ENCODE measurements at places on chromosomes 4 and X.

DNA sequence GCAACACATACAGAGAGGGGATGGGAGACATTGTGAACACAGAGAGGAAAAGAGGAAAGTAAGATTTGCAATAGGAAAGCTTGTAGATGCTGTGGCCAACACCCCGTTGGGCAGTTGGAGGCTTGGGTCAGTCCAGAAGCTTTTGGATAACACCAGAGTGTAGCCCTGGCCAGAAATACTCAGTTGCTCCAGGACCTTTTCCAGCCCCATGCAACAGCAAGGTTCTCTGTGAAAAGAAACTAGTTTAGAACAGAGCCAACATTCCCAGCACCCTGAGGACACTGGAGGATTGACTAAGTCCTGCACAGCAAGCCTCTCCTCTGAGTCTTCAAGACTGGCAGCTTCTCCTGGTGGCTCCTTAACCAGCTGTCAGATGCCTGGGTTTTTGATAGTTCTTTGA lies 27.9 kb upstream of the NAF1 start:
- no peak for DNase-seq

DNA sequence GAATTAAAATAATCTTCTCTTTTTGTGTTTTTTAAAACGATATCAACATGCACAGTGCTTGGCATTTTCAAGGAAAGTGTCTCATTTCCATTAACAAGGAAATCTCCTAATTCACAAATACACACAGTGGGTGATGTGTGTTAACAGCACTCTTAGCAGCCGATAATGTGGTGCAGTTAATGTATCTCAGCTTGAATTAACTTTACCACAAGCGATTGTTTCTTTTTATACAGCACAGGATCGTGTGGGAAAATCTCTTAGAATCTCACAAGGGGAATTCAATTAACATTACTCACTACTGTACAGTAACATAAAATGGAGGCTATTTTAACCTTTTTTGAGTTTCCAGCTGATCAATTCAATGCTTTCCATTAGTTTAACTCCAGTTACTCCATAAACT lies 1841.9 kb downstream of the STIM2 start:
- no peak for DNase-seq

DNA sequence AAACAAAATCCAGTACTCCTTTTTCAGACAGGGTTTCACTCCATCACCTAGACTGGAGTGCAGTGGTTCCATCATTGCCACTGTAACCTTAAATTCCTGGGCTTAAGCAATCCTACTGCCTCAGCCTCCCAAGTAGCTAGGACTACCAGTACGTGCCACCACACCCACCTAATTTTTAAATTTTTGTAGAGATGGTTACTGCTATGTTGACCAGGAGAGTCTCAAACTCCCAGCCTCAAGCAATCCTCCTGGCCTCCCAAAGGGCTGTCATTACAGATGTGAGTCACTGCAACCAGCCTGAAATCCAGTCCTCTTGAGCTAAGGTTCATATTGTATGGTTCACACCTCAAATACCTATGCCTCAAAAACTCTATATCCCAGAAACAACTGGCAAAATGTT lies 22.4 kb downstream of the ANKRD17 start:
- DNase-seq: no peak

DNA sequence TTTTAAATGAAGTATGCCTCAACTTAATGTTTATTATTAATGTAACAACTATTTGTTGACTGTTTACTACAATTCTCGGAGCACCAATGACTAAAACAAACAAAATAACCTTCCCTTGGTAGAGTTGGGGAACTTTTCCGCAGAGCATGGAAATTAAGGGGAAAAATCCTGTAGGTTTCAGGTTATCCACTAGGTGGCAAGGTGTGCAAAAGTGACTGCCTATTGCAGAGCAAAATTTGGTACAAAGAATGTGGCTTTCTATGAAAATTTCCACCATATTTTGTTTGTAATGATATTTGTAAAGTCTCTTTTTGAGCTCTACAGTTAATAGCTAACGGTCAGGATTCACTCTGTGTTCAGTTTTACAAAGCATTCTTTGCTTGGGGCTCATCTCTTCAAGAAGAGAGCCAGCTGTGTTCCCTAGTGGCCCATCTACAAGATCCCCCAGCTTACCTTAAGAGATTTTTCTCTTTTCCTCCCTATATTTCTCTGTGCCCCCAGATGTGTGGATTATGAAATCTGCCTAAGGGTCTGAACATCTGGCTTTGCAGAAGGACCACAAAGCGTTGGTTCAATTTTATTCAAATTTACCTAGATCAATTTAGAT lies 61.1 kb downstream of the FBXO8 start:
- DNase-seq: no peak

DNA sequence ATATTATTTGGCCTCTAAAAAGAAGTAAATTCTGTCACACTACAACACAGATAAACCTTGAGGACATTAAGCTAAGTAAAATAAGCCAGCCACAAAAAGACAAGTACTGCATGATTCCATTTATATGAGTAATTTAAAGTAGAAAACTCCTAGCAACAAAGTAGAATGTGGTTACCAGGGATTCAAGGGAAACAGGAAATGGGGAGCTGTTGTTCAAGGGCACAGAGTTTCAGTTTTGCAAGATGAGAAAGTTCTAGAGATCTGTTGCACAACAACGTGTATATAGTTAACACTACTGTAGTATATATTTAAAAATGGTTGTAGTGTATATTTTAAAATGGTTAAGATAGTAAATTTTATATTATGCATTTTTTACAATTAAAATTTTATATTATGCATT lies 25.4 kb downstream of the SEC31A start:
- DNase-seq: no peak

DNA sequence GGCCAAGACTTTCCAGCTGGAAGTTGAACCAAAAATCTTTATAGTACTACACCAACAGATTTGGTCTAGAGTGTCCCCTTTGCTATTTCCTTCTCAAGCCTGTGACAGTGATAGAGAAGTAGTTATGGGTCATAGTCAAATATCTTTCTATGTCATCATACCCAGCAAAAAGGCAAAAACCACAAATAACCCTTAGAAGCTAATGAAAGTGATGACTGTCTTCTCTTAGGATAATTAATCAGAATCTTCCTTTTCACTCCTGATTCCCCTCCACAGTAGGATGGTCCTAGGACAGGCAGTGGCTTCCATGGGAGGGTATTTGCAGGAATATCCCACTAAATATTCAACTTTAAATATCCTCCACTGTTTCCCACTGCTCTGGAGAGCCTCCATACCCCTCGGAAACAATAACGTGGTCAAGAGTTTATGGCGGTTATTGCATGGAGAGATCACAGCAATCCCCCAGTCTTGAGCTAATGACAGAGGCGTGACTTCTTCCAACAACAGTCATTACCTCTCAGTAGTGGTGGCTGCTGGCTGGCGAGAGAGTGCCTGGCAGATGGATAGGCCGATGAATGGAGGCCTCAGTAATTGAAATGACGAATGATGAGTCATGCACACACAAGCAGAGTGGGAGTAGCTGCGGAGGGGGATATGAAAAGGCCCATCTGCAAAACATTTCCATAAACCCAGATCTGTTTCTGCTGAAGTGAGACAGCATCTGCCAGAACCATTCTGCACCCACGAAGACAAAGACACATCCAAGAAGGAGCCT lies 154.9 kb downstream of the STK32B start:
- no peak for DNase-seq

- no peak for DNase-seq
Measured at GRCh38 chr4:88008743-88009171, 1.3 kb downstream of the PKD2 start.

DNA sequence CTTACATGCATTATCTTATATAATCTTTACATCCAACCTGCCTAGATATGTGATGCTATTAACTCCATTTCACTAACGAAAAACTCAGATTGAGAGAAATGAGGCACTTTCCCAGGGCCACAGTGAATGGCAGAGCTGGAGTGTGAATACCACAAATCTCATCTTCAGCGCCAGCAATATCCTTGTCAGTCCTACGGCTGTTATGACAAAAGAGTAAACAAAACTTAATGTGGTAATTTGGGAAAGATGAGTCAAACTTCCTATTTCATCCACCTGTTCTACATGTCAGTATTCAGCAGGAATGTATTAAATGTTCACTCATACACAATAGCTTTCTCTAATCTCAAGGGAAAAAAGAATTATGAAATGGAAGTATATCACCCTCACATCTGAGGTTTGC lies 56.9 kb downstream of the FAT1 start:
- DNase-seq: no peak

DNA sequence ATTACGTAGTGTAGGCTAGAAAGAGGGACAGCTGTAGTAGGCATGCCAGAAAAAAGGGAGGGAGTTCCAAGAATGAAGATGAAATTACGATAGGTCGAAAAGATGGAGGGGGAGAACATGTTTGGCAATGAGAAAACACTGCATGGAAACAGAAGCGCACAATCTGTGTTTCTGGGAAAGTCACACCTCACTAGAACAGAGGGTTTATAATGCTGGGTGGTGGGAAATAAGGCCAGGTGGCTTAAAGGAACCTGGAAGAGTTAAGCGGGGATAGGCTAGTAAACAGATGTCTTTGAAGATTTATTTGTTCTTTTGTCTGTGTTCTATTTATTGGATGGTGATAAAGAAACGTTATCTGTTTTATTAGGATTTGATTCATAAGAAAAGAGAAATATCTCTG lies 29.1 kb downstream of the TRAPPC11 start:
- no peak for DNase-seq

DNA sequence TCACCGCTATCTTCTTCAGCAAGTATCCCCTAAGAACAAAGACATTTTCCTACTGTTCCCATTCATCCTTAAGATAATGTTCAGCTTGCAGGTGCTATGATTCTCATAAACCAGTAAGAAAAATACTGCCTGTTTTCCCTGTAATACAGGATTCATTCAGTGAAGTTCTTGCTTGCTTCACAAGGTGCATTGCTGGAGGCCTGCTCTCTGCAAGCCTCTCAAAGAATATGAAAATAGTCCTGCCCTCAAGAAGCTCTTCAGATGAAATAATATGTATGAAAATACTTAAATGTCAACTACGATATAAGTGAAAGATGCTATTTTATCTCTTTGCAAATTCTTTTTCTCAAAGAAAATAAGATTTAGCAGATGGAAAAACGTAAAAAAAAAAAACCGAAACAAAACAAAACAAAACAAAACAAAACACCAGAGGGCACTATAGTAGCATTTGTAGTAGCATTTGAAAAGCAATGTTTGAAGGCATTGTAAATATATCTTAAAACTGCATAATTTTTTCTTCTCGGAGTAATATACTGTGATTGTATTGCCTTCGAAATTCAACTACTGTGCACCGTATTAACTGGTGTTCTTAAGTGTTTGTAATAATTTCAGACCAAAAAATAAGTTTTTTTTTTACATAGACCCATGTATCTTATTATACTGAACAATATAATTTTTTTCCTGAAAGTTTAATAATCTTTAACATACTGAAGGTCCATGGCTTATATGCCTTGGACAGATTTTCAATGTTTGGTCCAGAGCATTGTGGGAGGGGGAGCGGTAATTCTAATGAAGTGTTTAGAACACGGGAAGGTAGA lies 26.0 kb downstream of the ADH4 start:
- no peak for DNase-seq

GRCh38 chr4:140744421-140744820 lies 11.8 kb downstream of the TBC1D9 start:
- no peak for DNase-seq

- no peak for DNase-seq
Measured at GRCh38 chrX:101349193-101349562, 636 bp upstream of the TIMM8A start.

DNA sequence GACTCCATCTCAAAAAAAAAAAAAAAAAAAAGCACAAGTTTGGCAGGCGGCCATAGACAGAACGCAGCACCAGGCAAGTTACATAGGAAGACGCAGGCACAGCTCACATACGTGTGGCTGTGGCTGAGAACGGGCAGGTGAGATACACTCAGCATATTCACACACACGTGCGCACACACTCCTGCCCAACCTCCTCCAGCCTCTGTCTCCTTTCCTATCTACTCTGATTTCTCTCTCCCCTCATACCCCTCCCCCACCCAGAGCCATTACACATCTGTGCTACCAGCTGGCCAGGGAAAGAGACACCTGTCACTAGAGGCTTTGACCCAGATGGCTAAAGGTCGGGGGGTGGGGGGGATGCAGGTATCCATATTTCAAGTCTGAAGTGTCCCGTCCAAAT lies 2.2 kb upstream of the SLC38A5 start:
- DNase-seq: no peak

- DNase-seq: no peak
Measured at GRCh38 chrX:19677121-19677520, 161.8 kb upstream of the MAP3K15 start.

- DNase-seq: no peak
Measured at GRCh38 chr4:2673157-2673556, 83.0 kb downstream of the TNIP2 start.

DNA sequence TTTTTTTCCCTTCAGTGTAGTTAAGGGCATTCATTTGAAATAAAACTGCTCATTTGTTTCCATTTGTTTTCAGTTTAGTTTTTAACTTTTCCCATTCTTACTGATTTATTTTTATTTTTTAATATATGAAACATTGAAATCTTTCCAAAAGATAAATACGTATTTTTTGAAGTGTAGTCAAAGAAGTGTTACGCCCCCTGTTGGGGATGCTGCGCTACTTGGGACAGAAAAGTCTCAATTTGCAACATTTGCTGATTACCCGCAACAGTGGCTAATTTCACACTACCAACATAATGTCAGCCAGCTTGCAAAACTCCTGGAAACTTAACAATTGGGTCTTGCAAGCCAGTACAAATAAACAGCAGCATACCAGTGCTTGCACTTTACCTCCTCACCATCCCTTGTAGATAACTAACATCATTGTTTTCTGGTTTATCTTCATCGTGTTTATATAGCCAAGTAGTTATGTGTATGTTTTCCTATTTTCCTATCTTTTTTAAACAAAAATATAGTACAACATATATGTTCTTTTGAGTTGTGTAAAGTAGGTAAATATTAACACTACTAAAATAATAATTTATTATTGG lies 158.6 kb downstream of the STPG2 start:
- no peak for DNase-seq

DNA sequence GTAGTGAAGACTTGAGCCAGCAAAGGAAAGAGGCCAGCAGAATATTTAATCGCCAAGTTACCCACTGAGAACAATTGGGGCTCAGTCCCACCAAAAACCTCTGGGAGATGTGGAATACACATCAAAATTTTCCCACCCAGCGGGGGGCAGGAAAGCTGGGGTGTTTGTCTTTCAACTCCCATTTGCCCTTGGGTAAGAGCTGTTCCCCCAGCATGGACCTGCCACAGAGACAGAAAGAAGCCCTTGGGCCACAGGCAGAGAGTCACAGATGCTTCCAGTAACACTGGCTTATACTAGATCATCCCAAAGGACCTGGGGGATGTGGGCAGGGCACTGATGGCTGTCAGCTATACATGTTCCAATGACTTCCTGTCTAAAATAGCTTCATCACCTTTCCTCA lies 18.9 kb upstream of the FBXW7 start:
- DNase-seq: no peak

Measured in stimulated activated CD4-positive, alpha-beta T cell treated with anti-CD3 and anti-CD28 coated beads, Interleukin-1b, Interleukin-23, amount 100 ng/mL, for 24 hours (primary cell).